ENCODE measurements at places on chromosomes 3 and 15.

DNA sequence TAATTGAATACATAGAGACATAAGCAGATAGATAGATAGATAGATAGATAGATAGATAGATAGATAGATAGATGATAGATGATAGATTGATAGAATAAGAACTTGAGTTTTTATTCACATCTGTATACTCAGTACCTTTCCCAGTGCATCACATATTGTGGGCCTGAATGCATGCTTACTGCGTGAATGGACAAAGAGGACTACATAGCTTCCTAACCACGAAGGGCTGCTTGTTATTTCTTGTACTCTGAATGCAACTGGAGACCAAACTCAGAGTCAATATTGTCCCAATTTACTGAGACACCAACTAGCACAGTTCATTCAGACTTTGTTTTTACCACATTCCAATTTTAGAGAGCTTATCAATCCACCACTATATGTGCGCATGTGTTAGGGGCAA, 422.9 kb upstream of the GRM7 start:
- DNase-seq, result no peak

DNA sequence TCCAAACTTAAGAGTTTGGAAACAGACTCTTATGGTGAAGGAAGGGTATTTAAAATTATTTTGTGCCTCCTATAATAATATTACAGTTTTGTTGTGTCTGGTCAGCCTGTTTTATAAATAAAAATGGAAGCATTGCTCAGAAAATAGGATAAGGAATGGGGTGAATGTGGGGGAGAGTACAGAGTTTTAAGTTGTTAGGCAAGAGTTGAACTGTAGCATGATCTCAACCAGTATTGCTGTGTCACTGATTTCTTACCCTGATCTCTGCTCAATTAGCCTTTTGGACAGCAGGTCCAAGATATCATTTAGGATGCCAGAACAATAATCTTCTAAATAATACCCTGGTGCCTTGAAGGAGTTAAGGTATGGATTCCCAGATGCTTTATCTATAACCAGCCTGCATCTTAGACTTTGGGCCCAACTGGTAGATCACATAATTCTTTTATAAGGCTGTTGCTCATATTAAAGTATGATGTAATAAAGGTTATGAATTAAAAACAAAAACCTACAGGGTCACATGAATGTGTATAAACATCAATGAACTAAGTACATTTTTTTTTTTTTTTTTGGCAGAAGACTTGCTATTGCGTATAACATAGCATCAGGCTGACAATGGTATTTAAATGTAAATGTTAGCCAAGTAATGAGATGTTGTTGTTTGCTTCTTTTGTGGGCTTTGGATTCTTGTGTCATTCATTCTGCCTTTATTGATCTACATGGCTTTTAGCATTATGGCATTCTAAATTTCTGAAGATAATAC, 70.0 kb downstream of the MITF start:
- no peak for DNase-seq

DNA sequence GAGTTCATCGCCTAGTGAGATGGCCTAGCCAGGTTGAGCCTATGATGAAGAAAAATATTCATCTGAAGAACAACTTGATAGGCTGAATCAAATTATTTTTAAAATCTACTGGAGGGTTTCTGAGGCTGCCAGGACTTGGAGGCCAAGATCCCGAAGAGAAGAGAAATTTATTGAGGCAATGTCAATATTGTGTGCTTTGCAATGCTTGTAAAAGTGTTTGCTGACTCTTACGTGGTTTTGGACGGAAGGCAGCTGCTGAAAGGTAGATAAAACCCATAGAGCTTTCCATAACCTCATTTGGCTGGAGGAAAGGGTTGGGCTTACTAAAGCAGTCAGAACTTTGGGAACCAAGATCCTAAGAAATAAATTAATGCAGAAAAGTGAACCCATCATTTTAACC, 361.0 kb upstream of the IL12A start:
- no peak for DNase-seq

GRCh38 chr15:81865850-81866537, 179.8 kb downstream of the MEX3B start:
- DNase-seq, result no peak

DNA sequence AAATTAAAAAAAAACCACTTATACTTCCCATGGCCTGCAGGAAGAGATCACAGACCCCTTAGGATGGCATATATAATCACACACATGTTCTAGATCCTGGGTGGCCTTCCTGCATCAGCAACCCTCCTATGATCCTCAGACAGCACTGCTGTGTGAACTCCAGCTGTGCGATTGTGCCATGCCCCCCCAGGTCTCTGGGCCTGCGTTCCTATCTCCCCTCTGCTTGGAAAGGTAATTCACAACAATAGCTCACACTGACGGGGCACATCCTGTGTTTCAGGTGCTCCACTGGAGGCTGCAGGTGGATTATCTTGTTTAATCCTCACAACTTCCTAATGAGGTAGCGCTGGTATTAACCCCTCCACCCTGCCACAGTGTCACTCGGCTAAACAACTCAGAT, 71.2 kb upstream of the GLCE start:
- no peak for DNase-seq

DNA sequence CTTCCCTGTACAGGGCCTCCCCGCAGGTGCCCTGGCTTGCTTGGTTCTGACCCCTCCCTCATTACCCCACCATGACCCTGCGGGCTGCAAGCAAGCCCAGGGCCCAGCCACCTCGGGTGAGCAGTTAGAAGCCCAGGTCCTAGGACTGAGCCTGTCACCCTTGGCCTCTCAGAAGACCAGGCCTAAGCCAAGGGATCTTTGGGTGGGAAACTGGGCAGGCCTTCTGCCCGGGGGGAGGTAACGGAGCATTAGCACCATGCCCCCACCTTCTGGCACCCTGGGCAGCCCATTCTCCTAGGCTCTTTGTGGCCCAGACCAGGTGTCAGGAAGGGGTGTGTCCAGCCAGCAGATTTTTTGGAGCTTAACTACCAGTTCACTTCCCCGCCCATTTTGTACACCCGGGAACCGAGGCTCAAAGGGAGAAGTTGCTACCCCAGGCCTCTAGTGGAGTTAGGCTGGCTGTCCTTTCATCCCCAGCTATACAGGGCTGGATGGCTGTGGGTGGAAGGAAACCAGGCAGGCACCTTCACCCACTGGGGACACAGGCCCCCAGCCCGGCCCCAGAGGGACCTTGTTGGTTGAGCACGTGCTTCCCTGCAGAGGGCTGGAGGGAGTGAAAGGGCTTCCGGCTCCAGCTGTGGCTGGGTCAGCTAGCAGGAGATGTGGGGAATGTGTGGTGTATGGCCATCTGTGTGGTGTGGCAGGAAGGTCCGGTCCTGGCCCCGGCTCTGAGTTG, 1.4 kb downstream of the CSK start:
- no peak for DNase-seq

DNA sequence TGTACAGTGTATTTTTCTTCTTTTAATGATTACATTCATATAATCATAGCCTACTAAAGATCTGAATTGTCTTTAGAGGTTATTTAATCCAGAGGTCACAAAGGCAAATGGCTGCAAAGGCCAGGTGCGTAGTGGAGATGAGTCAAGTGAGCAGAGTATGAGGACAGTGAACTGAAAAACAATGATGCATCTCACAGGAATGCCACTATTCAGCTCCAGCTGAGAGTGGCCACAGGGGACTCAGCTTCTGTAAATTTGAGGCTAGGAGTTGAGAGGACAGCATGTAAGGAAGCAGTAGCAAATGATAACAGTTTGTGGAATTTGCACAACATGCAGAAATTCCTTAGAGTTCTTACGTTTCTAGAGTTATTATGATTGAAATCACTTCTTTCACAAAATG, 50.4 kb downstream of the COL6A5 start:
- no peak for DNase-seq
